ENCODE measurements at places on chromosomes 11 and 22.

DNA sequence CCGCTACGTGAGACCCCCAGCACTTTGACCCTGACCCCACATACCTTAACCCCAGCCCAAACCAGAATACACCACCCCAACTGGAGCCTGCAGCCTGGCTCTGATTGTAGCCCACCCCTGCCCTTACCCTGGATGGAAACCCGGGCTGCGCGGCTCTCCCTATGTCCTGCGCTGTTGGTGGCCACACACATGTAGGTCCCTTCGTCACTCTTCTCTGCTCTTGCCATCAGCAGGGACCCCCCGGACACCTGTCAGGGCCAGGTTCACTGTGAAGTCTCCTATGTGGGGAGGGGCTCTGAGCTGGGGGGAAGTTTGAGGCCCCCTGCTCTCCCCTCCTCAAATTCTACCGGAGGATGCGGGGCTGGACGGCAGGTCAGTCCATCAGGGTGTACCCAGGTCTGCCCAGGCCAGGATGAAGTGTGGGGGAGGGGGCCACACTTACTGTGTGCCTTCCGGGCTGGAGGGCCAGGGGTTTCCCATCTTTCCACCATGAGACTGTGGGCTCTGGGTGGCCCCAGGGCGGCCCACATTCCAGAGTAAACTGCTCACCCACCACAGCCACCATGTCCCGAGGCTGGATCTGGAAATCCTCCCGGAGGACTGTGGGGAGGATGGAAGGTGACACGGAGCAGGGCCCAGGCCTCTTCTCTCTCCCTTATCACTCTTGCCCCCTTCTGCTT, 1.5 kb downstream of the ROBO4 start:
- DNase-seq: peak; percentile 46

DNA sequence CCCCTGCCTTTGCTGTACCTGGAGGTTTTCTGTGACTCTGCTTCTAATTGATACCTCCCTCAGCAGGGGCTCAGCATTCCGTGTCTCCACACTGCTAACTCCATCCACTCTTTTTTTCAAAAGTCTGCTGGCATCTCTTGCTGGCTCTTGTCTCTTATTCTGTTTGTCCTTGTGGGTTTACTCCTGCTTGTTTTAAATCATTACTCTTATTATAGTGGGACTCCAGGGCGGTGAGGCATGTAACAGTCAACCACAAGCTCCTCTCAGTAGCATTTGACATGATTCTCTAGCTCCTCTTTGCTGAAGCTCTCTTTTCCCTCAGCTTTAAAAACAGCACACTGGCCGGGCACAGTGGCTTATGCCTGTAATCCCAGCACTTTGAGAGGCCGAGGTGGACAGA, 260.2 kb upstream of the NARS2 start:
- no peak for DNase-seq

GRCh38 chr11:125968354-125968753, 22.5 kb downstream of the VSIG10L2 start:
- DNase-seq: peak; percentile 26

DNA sequence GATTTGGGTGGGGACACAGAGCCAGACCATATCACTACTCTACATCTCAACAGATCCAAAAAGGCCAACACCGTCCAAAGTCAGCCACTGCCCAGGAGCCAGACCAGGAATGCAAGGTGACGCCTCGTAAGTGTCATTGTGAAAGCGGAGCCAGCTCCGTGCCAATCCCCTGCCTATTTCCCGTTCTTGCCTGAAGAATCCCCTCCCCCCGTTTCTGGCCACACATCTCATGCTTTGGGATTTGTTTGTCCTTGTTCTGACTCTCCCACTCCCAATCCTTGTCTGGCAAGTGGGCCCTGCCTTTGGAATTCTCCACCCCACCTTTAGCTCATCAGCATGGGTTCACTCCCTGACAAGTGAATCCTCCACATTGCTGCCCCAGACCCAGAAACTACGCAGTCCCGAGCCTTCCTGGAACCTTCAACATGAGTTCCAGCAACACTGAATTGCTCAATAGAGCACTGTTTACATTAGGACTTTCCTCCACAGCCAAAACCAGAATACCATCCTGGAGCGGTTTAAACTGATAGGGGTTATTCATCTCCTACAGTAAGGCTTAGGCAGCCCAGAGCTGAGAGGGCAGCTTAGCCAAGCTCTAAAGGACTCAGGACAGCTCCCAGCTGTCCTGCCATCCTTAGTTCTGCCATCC, 6.0 kb upstream of the SLC35C1 start:
- peak; percentile 75 for DNase-seq

GRCh38 chr11:2169005-2169378, 2.6 kb downstream of the TH start:
- DNase-seq: no peak
